ENCODE measurements at places on chromosomes 4 and X.
A peak's percentile ranks its signal among the peaks of the same experiment; 100 is the strongest.

- DNase-seq, result no peak
Observed at GRCh38 chr4:8191136-8191747, 7.8 kb upstream of the SH3TC1 start.

DNA sequence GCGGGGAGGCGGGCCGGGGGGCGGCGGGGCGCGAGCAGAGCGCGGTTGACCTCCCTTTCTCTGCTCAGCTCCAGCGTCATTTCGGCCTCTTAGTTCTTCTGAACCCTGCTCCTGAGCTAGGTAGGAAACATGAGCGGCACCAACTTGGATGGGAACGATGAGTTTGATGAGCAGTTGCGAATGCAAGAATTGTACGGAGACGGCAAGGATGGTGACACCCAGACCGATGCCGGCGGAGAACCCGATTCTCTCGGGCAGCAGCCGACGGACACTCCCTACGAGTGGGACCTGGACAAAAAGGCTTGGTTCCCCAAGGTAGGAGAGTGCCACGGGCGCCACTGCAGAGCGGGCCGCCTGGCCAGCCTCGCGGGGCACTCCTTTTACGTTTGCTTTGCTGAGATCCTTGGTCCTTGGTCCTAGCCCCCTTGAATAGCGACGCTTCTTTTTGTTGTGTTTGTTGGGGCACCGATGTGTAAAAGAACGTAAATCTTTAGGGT lies at the start of gene HTATSF1:
HTATSF1 (plus strand) TSS at position 37 of the 497 bp plus-strand sequence; CDS start at position 130, 93 bp downstream.
- no peak for DNase-seq

- no peak for DNase-seq
Observed at GRCh38 chr4:99190336-99190735, 28.7 kb downstream of the ADH6 start.

- DNase-seq, result no peak
Observed at GRCh38 chr4:80798082-80798481, 232.4 kb upstream of the BMP3 start.

- no peak for DNase-seq
Observed at GRCh38 chr4:109890076-109890475, 22.6 kb upstream of the EGF start.

DNA sequence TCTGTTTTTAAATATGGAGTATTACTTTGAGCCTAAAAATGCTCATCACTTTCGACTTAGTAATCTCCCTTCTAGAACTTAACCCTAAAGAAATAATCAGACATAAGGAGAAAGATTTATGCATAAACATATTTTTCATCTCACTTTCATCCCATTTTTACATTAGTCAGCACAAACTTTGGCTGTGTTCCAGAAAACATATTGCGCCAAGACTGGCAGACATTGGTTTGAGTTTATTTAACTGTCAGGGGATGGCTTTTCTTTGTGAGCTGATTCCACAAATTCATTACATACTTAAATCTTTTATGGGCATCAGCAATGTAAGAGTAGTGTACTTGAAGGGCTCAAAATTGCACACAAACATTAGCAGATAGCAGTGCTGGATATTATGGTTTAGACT lies 23.7 kb downstream of the MAOA start:
- no peak for DNase-seq

- no peak for DNase-seq
Observed at GRCh38 chr4:88398381-88398780, 19.7 kb downstream of the HERC6 start.

DNA sequence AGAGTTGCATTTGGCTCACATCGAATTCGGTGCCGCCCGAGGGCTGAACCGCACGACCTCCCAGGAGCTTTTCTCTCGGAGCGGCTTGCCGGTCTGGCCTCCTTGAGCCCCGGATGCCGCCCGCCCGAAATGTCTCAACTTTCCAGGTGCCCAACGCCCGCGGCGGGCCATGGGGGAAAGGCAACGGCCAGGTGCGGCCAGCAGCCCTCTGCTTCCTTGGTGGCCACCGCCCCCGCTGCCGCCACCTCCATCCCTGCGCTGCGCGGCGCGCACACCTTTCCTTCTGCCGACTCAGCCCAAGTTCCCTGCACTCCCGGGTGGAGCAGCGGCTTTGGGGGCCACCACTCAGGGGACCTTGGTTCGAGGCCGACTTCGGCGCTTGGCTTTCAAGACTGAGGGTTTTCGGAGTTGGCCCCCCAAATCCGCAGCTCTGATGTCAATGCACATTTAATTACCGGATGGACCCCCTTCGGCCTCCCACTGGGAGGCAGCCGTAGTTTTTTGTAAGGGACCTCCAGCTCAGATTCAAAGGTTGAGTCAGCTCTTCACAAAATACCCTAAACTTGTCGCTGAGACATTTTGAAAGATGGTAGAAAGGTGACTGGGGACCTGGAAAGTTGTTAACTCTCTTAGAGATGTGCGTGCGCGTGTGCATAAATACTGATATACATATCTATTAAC lies 1.1 kb downstream of the AFF2 start:
- no peak for DNase-seq

GRCh38 chrX:72110876-72111708 lies 20.6 kb downstream of the RTL5 start:
- no peak for DNase-seq

DNA sequence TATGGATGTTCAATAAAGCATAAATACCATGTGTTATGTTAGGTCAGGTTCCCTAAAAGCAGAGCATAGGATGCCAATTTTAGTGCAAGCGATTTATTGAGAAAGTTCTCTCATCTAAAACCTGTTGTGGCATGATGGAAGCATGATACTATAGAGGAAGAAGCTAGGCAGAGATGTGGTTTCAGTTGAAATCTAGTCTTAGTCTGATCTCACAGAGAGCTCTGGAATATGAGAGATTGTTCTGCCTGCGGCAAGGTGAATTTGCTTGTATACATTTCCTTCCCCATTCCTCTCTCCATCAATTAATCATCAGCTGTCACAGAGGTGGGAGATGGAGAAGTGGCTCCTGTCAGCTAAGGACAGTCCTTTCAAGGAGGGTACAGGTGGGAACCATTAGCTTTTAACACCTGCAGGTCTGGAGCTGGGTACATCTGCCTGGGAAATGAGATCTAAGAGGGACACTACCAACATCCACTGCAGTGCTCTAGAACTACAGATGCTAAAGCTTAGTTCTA lies 252.4 kb downstream of the CFAP299 start:
- DNase-seq, result no peak

GRCh38 chrX:53440621-53441517 lies 6.7 kb upstream of the HSD17B10 start:
- no peak for DNase-seq

DNA sequence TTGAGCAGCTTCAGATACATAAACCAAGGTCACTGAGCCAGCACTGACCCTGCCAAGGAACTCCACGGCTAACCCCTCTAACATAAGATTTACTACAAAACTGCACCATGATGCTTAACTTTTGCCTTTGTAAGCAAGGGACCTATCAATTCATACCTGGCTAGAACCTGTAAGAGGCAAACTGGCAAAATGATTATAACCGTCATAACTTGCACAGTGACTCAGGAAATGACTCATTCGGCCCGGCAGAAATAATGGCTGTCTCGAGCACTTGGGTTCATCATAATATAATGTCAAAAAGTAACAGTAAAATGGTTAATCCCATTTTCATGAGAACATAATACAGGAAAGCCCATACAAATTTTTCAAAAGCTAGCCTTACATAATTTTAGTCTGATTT lies 17.2 kb downstream of the RASGEF1B start:
- DNase-seq, result no peak

GRCh38 chrX:13570261-13570605 lies 832 bp downstream of the EGFL6 start:
- no peak for DNase-seq

- DNase-seq, result peak; percentile 33
Observed at GRCh38 chrX:153662266-153662665, 11.3 kb downstream of the PNCK start.

GRCh38 chr4:18816228-18816895 lies 794.8 kb upstream of the LCORL start:
- DNase-seq, result no peak

DNA sequence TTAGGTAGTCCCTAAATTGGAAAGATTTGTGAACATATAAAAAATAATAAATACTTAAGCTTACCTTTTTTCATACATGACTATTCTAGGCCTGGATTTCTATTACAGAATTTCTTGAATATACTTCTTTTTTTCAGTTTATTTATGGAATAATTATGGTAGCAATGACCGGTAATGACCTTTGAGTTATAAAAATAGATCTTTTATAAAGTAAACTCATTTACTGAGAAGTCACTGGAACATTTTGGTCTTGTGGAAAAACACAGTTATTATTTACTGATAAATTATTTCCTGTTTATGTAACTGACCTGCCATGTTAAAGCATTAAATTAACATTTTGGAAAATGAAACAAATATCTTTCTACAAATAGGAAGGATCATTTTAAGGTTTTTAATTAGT lies 80.4 kb upstream of the RASGEF1B start:
- no peak for DNase-seq

GRCh38 chrX:139222511-139223200 lies 307.9 kb upstream of the F9 start:
- no peak for DNase-seq

GRCh38 chrX:18065956-18066355 lies 154.7 kb downstream of the BEND2 start:
- no peak for DNase-seq

- DNase-seq, result peak; percentile 3
Observed at GRCh38 chr4:29051381-29051965, 1668.7 kb upstream of the PCDH7 start.

GRCh38 chr4:125727931-125728330 lies 413.2 kb downstream of the FAT4 start:
- no peak for DNase-seq

DNA sequence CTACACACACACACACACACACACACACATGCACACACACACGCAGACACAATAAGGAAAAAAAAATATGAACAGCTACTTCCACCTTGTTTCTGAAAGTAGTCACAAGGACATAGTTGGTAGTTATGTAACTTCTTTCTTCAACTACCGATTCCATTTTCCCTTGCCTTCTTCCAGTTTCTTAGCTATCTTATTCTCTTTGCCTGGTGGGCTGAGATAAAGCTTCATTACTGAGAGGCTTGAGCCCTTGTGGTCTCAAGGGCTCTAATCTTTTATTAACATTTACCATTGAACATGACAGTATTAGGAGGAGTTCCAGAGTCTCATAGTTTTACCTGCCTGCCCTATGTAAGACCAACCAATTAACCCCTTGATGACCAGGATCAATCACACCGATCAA lies 8.9 kb upstream of the SMIM10 start:
- DNase-seq, result no peak

DNA sequence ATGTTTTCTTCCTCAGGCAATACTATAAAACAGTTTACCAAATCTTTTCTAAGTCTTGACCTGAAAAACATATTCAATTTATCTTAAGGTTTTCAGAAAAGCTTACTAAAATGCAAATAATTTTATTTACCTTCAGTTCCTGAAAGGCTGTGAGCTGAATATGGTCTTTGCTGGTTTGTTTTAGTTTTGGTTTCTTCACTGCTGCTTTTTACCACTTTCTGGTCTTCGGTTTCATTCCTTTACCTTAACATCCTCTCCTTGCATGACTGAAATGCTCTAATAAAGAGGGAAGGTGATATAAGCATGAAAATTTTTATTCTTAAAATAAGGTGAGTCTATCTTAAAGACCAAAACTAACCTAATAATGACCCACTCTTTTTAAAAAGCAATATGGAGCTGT lies 97.1 kb upstream of the NRK start:
- DNase-seq, result no peak

- no peak for DNase-seq
Observed at GRCh38 chrX:121161501-121161933, 114.1 kb downstream of the GLUD2 start.

DNA sequence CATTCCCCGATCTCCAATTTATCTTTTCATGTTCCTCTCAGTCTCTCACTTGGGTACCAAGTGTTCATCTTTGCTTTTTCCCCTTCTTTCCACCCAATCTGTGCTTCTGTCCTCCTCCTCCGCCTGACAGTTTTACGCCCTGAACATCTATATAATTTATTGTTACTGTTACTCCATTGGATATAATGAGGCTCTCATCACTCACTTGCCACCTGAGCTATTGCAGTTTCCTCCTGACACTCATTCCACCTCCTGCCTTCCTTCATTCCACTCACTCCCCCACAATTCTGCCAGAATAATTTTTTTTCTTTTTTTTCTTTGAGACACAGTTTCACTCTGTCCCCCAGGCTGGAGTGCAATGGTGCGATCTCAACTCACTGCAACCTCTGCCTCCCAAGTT lies 77.6 kb upstream of the SORBS2 start:
- DNase-seq, result no peak

GRCh38 chrX:153816831-153817690 lies 13.3 kb downstream of the PDZD4 start:
- no peak for DNase-seq

- no peak for DNase-seq
Observed at GRCh38 chr4:101411926-101412325, 64.6 kb upstream of the PPP3CA start.

GRCh38 chrX:19794690-19795089 lies 92.7 kb downstream of the SH3KBP1 start:
- DNase-seq, result no peak

DNA sequence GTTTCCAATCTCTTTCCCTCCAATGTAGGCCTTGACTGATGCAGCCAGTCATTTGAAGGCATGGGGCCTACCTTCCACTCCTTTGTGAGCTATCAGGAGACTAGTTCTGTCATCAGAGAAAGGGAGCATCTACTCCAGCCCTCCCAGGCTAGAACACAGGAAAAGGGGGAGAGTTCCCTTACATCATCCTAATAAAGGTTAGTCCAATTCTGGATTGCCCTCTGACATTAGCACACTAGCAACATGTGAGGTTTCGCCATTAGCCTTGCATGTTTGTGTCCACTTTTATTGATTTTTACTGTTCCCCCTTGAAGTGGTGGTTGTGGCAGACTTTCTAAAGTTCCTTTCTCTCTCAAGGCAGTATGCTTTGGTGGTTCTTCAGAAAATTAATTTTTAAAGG lies 67.3 kb downstream of the ZFX start:
- no peak for DNase-seq

DNA sequence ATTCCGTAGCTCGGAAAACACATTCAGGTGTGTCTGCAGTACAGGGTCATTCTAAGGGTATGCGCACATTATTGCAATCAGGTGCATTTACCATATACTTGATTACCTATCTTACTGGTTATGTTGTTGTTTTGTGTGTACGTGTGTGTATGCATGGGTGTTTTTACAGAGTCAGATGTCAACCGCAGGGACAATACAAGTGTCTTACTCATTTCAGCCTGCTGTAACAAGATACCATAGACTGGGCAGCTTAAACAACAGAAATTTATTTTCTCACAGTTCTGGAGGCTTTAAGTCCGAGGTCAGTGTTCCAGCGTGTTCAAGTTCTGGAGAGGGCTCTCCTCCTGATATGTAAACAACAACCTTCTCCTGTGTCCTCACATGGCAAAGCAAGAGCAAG lies 316.7 kb downstream of the DMD start:
- DNase-seq, result no peak
